Activated naive CD4-positive, alpha-beta T cell treated with Interleukin-2 at 50 U/mL for 16 hours (primary cell): ENCODE measurements at places on chromosomes 7 and 10.

- no peak for DNase-seq
Measured at GRCh38 chr7:150330211-150330885, 7.0 kb upstream of the ACTR3C start.

DNA sequence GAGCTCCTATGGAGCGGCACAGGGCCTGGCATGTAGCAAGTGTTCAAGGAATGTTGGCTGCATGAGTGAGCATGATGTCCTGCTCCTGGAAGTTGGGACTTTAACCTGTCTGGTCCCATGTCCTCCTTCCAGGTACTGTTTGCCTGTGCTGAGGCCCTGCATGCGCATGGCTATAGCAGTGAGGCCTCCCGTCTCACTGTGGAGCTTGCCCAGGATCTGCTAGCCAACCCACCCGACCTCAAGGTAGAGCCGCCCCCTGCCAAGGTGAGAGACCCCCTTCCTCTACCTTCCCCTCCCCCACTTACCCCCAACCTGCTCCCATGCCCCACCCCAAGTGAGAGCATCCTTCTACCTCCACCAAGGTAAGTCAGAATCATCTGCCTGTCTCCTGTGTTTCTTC, 8.1 kb downstream of the ZSWIM8 start:
- no peak for DNase-seq

GRCh38 chr10:78259391-78259790, 225.7 kb downstream of the RPS24 start:
- no peak for DNase-seq

- DNase-seq = no peak
Measured at GRCh38 chr10:22183771-22184461, 33.9 kb downstream of the EBLN1 start.

DNA sequence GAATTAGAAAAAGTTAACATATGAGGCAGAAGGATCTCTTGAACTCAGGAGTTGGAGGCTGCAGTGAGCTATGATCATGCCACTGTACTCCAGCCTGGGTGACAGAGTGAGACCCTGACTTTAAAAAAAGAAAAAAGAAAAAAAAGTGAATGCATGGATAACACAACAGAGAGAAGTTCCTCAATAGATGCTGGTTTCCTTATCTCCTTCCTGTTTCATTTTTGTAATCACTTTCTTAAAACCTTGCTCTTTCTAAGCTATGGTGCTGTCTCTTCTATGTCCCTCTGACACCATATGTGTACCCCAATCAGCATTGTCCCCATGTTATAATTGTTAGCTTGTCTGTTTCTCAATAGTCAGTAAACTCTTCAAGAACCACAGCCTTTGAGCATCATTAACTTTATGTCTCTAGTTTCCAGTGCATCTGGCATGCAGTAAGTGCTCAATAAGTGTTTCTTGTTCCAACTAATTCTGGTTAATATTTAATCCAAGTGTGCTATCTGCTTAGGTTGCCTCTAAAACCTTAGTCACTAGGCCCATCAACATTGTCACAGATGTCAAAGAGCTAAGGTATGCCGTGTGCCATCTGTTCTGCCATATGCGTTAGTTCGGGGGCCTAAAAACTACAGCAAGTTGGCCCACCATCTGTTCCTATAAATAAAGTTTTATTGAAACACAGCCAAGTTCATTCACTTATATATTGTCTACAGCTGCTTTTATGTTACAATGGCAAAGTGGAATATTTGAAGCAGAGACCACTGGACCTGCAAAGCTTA, 36.2 kb downstream of the MPP7 start:
- no peak for DNase-seq

GRCh38 chr10:128498378-128498730, 372.1 kb upstream of the MKI67 start:
- DNase-seq = no peak

DNA sequence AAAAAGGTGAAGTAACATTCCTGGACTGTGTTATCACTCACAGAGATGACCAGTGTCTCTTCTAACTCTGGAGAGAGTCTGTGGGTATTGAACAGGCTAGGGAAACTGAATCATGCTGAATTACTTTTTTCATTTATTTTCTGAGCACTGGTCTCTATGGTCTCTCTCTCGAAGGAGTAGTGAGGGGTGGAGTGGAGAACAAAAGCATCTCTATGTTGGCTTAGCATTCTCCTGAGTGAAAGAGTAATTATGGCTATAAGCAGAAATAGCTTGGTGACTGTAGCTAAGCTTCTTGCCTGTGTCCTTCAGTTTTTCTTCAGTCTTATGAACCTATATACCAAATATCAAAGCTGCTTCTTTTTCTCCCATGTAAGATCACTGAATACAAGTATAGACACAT, 64.6 kb upstream of the PTN start:
- no peak for DNase-seq

DNA sequence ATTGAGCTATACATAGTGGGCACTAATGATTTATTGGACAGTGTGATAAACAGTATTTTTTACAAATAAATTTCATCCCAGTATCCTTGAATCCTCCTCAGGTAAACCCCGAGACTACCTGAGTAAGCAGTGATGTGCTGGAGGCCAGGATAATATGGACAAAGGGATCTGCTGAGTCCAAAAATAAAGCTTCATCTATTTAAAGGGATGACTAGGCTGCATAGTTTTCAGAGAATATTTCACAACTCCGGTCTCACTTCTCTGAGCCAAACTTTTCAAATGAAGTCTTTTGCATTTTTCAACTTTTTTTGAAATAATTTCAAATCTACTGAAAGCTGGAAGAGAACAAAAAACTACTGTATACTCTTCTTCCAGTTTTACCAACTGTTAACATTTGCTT, 2.5 kb downstream of the ACTR3B start:
- no peak for DNase-seq

- peak; percentile 73 for DNase-seq
Measured at GRCh38 chr10:17742918-17743317, 9.1 kb upstream of the TMEM236 start.

DNA sequence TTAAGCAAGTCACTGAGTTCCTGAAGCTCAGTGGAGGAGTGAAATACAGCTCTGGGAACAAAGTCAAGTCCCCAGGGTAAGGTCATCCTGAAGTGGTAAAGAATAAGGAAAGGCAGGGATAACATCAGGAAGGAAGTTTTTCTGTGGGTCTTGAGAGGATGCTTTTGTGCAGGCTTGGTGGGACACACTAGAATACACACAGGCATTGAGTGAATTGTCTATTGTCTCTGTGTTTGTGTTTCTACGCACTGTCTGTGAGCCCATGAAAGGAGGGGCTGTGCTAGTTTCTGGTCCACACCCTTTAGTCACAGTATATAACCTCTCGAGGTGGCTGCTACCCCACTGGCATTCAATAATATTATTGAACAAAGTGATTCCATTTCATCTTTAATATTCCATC, 95.8 kb upstream of the ABCB5 start:
- no peak for DNase-seq

GRCh38 chr7:5420067-5420880, 3.4 kb downstream of the TNRC18 start:
- no peak for DNase-seq

- no peak for DNase-seq
Measured at GRCh38 chr10:125137601-125138438, 22.5 kb downstream of the CTBP2 start.

DNA sequence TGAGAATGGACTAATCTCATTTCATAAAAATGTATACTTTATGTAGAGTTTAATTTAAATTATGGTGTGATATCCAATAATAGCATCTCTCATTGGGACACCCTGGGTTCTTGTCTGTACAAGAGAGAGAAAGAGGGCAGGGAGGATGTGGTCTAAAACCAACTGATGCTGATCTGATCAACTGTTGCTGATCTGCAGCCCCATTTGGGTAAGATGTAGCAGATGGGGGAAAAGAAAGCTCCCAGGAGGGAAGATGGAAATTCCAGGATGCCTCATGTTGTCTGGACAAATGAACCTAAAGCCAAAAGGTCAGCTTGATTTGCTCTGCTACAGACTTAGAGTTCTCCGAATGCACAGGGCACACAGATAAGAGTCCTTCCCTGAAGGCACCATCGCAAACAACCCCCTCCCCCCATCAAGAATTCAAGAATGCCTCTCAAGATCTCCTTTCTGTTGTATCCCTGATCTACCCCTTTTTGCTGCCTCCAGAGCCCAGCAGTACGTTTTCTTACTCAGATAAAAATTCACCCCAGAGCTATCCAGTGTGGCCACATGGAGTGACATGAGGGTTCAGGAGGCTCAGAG, 171.4 kb upstream of the INHBA start:
- no peak for DNase-seq

DNA sequence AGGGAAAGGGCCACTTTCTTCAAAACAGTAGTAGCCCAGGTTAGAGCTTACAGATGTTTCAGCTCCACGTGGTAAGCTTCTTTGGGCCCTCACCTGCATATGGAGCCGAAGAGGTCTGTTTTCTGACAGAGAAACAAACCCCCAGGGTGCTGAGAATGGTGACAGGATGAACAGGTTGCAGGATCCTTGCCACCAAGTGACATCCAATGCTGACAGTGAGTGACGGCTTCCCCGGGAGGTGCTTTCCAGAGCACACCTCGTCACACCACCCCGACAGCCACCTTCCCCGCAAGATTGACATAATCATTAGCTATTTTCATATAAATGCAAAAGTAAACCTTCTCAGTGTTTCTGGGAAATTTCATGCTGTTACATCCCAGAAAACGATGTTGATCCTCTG, 109.3 kb upstream of the BTBD16 start:
- no peak for DNase-seq

- DNase-seq = no peak
Measured at GRCh38 chr7:34130558-34131295, 225.4 kb downstream of the BMPER start.

DNA sequence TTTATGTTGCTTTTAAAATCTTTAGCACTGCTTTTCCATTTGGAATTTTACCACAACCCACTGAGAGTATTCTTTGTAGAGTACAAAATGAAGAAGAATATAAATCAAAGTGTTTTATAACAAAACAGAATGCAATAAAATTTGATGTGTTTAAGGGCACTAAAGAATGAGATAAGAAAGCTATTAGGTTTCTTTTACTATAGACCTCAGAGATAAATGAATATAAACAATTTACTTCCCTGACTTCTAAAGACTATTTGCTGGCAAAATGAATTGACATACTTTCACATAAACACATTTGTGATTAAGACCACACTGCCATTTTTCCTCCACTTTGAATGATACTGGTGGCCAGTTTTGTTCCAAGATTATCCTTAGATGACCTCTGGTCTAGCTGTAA, 124.5 kb downstream of the ITGA8 start:
- no peak for DNase-seq

DNA sequence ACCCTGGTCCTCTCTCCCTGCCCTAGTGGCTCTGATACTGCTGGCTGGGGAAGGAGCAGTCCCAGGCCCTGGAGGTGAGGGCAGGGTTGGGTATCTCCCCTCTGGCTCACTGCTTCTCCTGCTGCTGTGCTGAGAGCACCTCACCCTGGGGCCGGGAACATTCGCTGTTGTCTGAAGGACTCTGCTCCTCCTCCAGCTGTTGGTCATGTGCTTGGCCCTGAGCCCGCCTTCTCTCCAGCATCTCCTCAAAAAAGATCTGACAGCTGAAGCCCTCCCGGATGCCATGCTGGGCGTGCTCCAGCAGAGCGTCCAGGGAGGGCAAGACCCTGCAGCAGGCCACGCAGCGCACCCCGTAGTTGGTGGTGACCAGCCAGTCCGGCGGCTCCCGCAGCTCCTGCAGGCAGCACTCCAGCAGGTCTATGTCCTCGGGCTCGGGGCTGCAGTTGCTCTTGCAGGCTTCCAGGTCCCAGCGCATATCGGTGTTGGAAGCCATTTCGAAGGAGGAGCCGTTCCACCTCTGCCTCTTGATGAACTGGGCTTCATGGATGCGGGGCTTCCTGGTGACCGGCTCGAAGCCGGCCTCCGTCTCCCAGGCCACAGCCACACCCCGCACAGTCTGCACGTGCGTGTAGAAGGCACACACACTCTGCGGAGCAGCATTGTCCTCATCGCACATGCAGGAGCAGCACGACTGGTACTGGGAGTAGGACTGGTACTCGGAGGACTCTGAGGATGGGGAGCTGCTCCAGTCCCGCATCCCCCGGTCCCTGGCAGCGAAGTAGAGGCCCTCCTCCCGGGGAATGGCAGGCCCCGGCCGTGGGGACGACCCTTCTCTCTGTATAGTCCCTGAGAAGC, 2.1 kb downstream of the FAM170B start:
- DNase-seq = no peak

DNA sequence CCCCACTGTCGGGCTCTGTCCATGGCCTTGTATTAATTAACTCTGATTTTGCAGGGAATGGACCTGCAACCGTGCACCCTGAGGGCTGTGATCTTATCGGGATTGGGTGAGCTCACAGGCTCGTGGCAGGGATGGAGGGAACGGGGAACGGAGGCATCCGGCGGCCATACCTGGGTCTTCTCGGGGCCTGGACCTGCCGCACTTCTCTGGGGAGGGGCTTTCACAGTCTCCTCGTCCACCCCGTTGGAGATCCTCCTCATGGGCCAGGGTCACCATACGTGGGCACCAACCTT, 57.5 kb upstream of the SHH start:
- DNase-seq = no peak

- no peak for DNase-seq
Measured at GRCh38 chr10:21754410-21755011, 220.5 kb downstream of the MLLT10 start.

DNA sequence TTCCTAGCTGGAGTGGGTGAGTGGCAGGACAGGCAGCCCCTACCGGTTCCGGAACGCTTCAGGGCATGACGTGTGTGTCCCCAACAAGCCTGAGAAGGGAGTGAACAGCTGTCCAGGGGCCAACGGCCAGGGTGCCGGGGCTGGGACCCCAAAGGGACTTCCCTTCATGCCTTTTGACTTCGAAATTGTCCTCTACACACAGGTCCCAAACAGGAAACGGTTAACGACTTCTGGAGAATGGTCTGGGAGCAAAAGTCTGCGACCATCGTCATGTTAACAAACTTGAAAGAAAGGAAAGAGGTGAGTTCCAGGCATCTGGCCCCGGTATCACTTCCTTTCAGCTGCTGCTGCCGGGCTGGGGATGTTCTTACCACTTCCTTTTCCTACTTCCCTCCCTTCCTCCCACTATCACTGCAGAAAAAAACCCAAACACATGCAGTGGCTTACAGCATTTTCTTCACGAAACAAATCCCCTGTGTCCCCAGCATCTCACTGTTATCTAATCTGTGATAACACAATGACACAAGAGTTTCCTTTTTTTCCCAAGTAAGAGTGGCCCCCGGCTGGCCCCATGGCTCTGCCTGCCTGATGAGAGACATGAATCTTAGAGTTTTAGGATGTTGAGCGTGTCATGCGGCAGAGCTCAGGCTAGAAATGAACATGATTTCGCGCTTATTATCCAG, 63.2 kb downstream of the MKI67 start:
- peak; percentile 54 for DNase-seq

DNA sequence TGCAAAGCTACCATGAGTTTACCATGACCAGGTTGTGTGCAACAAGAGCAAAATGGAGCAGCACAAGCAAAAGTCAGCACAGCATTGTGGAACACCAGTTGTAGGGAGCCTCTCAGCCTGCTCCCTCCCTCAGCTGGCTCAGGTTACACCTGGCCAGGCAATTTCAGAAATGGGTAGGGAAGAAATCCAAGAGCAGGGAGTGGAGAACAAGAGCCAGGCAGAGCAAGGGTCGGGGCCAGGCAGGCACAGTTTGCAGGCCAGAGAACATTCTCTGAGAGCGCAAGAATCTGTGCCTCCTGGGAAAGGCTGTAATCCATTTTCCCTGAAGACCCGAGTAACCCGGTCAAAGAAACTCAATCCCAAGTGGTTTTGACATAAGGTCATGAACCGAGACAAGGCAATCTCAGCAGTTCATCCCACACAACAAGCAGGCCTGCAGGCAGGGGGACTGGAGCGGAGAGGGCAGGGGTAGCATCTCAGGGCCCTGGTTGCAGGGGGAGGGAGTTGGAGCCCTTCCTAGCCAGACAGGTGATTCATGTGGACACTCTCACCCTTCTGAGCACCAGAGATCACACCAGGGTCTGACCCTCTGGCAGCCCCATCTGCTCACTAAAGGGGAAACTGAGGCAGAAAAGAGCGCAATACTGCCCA, 258.4 kb downstream of the PLXNA4 start:
- DNase-seq = no peak
